ENCODE measurements at places on chromosomes 12 and 14. TPM values are rescaled to one million over a fixed set of nuclear protein-coding genes. Genes with fewer than 3 reads are reported as not detected.

Gene ANKS1B
- 5.9 TPM for total RNA-seq

Gene BRI3BP
- total RNA-seq: 0.75 TPM

Gene ABCC9
- 140 TPM for total RNA-seq

Gene BTBD6
- total RNA-seq: 48.4 TPM

Gene KRT4
- not detected for total RNA-seq

Gene TPH2
- not detected for total RNA-seq

Gene MYO1A
- total RNA-seq: not detected

Gene TAOK3
- total RNA-seq: 15.9 TPM

Gene CPNE6
- total RNA-seq: not detected

Gene LALBA
- not detected for total RNA-seq

Gene ZNF705A
- total RNA-seq: not detected

DNA sequence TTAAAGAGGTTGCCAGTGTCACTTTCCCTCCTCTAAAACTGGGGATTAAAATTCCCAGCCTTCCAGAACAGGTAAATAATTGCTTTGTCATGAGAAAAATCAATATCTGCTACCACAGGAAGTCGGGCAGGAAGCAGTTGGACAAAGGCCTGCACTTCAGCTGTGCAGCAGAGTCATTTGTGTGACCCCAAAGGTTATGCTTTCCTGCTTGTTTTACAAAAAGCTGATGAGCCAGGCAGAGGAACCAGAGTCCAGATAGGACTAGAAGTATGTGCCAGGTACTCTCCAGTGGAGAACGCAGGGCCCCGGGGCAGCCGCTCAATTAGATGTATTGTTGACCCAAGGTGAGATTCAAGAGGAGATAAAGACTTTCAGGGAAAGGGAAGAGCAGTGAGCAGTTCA lies 117.1 kb upstream of the FRMD6 start:
- no peaks in the 10 kb centered on the region for H3K27me3 ChIP-seq
- H3K27ac ChIP-seq: no peak overlapping the region
- H3K4me3 ChIP-seq: no peak overlapping the region
- H3K36me3 ChIP-seq: no peaks in the 10 kb centered on the region
- H3K4me1 ChIP-seq: no peaks in the 10 kb centered on the region
- no peak for DNase-seq

DNA sequence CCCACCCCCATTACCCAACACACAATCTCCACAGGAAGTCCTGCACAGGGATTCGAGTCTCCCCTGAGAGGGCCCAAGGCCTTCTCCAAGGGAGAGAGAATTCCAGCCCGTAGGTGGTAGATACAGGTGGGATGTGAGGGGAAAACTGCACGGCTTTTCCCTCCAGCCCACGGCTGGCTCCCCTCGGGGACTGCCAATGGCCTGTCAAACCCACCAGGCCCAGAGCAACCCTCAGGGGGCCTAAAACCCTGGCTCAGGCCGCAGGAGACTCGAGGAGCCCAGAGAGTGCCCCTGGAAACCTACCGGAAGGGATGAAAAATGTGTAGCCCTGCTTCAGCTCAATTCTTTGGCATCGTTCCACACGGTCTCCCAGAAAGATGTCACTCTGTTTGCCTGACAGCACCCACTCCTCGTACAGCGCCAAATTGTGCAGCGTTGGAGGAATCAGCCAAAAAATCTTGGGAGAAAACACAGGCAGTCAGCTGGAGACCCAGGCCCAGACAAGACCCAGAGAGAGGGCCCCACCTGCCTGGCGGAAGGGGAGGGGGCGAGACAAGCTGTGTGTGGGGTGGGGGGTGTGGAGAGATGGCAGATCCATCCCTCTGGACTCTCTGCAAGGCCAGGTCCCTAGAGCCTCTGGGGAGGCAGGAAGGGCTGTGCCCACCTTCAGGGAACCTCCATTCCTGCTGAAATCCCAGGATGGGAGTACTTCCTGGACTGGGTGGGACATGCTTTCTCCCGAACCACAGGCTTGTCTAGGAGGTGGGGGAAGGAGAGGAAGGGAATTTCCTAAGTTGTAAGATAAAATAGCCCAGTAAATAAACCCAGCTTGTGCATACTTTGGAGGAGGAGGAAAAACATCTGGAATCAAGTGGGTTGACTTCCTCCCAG lies 48.1 kb downstream of the KDM2B start:
- H3K4me3 ChIP-seq: no peak overlapping the region
- peaks cover 13% of the 10 kb centered on the region for H3K4me1 ChIP-seq
- H3K27me3 ChIP-seq: no peaks in the 10 kb centered on the region
- H3K36me3 ChIP-seq: no peaks in the 10 kb centered on the region
- no peak overlapping the region for H3K27ac ChIP-seq
- DNase-seq: no peak

GRCh38 chr12:5478081-5478706 lies 46.3 kb downstream of the NTF3 start:
- no peak overlapping the region for H3K4me3 ChIP-seq
- DNase-seq: no peak
- H3K4me1 ChIP-seq: no peaks in the 10 kb centered on the region

GRCh38 chr12:7806863-7807487 lies 17.8 kb downstream of the NANOG start:
- H3K36me3 ChIP-seq: no peaks in the 10 kb centered on the region
- no peaks in the 10 kb centered on the region for H3K4me1 ChIP-seq
- no peak overlapping the region for H3K4me3 ChIP-seq
- no peaks in the 10 kb centered on the region for H3K27me3 ChIP-seq

DNA sequence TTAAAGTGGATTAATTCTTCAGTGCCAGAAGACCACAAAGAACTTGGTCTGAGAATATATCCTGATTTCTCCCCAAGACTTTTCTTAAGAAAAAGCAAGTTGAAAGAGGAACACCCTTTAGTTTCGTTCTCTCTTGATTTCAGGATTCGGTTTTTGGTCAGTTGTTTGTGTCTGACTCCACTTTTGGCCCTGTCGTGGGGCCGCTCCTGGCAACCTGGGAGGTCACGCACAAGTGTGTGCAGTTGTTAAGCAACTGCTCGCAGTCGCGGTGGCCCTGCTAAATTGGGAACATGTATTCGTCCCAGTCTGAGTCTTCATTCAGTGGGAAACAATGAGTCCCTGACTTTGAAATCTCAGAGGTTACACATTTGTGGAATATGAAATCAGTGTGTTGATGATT lies 68.7 kb downstream of the RGS6 start:
- no peak for DNase-seq
- no peaks in the 10 kb centered on the region for H3K27me3 ChIP-seq
- no peak overlapping the region for H3K4me3 ChIP-seq
- H3K27ac ChIP-seq: no peak overlapping the region
- no peaks in the 10 kb centered on the region for H3K36me3 ChIP-seq

DNA sequence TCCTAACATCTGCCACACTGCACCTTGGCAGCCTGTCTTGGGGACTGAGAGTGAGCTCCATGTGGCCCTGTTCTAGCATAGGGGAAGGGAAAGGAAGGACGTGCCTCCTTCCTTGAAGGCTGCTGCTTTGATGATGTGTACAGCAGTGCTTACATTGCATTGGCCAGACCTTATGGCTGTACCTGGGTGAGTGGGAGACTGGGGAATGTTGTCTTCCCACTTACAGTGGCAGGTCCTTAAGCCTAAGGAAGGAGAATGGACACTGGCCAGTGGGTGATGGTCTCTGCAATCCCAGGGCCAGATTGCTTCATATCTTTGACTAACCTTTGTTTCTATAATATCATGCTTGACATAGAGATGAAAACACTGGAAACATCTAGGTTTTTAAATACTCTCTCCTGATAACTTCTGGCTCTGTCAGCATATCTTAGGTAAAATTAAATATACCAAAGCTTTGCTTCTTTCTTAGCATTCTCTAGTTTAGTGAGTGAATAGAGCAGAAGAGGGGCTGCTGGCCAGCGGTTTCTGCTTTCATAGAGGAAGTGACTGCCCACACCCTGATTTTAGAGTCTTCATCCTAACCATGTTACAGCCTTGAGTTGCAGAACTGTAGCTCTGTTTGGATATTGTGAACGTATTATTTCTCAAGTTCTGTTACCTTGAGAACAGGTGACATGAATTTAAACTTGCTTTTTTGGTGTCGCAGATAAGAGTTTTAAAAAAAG lies 27.2 kb downstream of the KLC1 start:
- H3K36me3 ChIP-seq: peaks cover 64% of the 10 kb centered on the region
- H3K4me1 ChIP-seq: peaks cover 27% of the 10 kb centered on the region
- H3K4me3 ChIP-seq: no peak overlapping the region

GRCh38 chr12:44716711-44717110 lies 159.4 kb downstream of the NELL2 start:
- no peak overlapping the region for H3K4me3 ChIP-seq
- no peaks in the 10 kb centered on the region for H3K27me3 ChIP-seq
- DNase-seq: no peak
- no peak overlapping the region for H3K27ac ChIP-seq
- no peaks in the 10 kb centered on the region for H3K36me3 ChIP-seq

DNA sequence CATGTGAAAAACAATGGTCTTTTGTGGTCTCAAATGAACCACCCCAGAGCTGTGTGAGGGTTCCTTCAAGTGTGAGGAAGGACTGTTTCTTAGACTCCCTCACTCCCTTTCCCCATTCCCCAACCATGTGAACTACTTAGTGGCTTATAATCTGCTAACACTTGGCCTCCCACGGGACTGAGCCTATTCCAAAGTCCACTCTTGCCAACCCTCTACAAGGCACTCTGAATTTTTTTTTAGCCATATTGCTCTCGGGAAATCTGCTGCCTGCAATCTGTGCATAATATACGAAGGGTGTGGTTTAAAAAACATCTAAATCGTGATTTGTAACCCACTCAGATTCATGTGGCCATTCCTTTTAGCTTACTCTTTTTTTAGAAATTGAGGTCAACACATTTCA lies 2.6 kb downstream of the SVOP start:
- no peak for DNase-seq
- no peaks in the 10 kb centered on the region for H3K36me3 ChIP-seq
- no peaks in the 10 kb centered on the region for H3K27me3 ChIP-seq
- H3K27ac ChIP-seq: no peak overlapping the region
- H3K4me1 ChIP-seq: no peaks in the 10 kb centered on the region

DNA sequence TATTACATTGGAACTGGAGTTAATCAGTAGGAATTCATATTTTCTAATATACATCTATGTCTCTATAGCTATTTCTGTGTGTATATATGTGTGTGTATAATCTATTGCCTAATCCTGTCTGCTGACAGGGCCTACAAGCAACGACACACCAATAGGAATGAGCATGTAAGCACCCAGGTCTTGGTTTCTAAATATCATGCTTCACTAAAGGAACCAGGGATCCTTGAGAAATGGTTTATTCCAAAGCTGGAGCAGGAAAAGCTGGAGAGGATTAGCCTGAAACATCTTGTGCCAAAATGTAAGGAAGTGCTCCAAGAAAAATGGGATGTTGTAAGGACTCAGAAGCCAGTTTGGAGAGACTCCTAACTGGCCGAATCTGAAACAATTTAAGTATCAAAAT lies 29.3 kb upstream of the LGALS3 start:
- H3K27me3 ChIP-seq: no peaks in the 10 kb centered on the region
- no peaks in the 10 kb centered on the region for H3K36me3 ChIP-seq
- peaks cover 58% of the 10 kb centered on the region for H3K4me1 ChIP-seq
- peak overlapping the region; percentile 54 for H3K27ac ChIP-seq
- H3K4me3 ChIP-seq: no peak overlapping the region

- H3K36me3 ChIP-seq: no peaks in the 10 kb centered on the region
- H3K4me1 ChIP-seq: peaks cover 14% of the 10 kb centered on the region
- no peaks in the 10 kb centered on the region for H3K27me3 ChIP-seq
- DNase-seq: no peak
- no peak overlapping the region for H3K27ac ChIP-seq
Observed at GRCh38 chr12:49577589-49578315, 9.8 kb upstream of the MCRS1 start.

DNA sequence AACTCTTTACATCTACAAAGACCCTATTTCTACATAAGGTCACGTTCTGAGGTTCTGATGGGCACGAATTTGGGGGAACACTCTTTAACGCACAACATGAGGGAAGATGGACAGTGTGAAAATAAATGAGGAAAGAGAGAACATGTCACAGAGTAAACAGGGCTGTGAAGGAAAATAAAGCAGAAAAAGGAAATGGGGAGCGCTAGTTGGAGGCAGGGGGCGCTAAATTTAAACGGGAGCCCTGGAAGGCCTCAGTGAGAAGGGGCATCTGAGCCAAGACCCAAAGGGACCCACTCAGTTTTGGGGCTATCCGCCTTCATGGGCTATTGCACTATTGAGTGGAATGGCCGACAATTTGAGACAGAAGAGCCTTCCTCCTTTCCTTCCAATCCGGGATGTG lies 50.5 kb downstream of the PLXNC1 start:
- H3K4me3 ChIP-seq: no peak overlapping the region
- H3K36me3 ChIP-seq: no peaks in the 10 kb centered on the region
- no peaks in the 10 kb centered on the region for H3K27me3 ChIP-seq
- no peak overlapping the region for H3K27ac ChIP-seq
- DNase-seq: no peak
- no peaks in the 10 kb centered on the region for H3K4me1 ChIP-seq

GRCh38 chr14:92135269-92135668 lies 13.5 kb downstream of the CPSF2 start:
- no peaks in the 10 kb centered on the region for H3K36me3 ChIP-seq
- no peak overlapping the region for H3K4me3 ChIP-seq
- no peaks in the 10 kb centered on the region for H3K4me1 ChIP-seq
- no peak for DNase-seq

DNA sequence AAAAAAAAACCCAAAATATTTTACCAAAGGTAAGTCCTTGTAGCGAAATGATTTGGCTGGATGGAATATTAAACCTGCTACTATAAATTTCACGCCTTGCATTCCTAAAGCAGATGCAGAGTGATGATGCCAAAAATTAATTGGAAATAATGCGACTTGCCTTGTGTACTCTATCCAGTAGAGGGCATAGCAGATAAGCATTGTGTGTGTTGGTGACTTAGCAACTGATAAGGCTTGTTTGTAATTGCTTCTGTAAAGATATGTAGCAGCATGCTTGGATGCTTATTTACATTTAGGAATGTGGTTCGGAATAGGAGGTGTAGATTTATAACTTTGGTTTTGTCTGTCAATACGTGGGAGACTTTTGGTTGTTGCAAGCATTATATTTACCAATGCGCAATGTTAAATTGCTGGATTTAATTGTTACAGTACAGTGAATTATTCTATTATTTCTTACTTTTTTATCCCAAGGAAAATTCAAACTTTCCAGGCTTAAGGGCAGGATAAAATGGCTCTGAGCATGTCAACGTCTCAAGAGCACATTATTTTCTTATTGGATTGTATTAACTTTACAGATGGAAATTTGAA lies 80.5 kb downstream of the TMEM260 start:
- H3K27me3 ChIP-seq: no peaks in the 10 kb centered on the region
- no peak for DNase-seq
- H3K4me1 ChIP-seq: no peaks in the 10 kb centered on the region

DNA sequence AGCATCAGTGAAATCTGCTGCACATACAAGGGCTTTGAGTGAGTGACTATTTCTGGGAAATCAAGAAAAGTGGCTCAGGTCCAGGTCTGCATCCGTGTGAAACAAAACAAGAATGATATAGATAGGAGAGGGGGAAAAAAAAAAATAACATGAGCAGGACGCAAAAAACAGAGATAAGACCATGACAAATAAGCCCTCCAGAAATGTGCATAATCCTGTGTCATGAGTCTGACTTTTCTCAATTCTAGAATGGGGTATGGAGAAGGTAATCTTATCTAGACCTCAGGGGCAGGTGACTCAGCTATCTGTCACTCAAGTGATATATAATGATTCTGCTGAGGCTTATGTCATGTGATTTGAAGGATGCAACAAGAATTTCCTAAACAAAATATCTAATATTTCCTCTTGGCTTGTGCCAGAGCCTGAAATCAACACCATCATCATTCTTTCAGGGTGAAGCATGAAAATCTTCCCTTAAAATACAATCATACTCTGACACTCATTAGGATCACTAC lies 250.0 kb downstream of the PHLDA1 start:
- H3K4me1 ChIP-seq: peaks cover 37% of the 10 kb centered on the region
- H3K27ac ChIP-seq: peak overlapping the region; percentile 46
- no peak overlapping the region for H3K4me3 ChIP-seq
- H3K27me3 ChIP-seq: no peaks in the 10 kb centered on the region
